ENCODE measurements at places on chromosomes 7 and 10.

DNA sequence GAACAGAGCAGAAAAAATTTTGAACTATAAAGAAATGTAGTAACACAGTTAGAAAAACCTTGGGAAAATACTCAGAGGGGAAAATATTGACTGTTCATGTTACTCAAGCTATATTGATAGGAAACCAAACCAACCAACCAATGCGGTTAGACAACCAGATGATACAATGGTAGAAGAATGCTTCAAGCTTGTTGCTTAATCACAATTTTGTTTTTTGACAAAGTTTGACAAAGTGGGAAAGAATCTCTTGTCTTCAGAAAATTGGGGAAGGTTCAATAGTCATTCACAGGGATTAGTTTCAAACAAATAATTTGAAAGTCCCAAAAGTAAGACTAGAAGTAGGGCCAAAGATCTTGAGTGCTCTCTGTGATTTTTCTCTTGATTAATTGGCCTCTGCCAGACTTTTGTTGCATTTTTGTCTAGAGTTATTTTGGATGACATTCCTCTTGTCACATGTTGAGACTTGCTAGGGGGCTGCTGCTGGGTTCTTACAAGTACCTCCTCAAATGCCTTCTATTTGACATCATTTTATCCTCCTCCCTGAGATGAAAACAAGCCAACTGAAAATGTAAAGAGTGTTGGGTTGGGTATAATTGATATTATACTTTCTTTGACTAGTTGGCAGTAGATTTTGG lies 233.1 kb upstream of the PHYHIPL start:
- no peak for DNase-seq

GRCh38 chr7:75055830-75056772 lies 17.5 kb downstream of the RCC1L start:
- DNase-seq: no peak

GRCh38 chr10:89351780-89352597 lies 24.2 kb downstream of the IFIT3 start:
- DNase-seq: no peak

DNA sequence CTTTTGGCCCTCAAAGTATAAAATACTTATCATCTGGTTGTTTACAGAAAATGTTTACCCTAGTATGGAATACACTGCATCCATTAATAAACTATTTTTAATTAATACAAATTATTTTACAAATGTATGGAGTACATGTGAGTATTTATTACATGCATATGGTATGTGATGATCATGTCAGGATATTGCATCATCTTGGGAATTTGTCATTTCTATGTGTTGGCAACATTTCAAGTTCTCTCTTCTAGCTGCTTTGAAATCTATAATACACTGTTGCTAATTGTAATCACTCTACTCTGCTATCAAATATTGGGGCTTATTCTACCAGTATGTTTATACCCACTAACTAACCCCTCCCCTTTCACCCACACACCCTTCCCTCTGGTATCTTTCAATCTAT lies 103.9 kb upstream of the THSD7A start:
- DNase-seq: no peak

GRCh38 chr10:60148266-60148840 lies 241.3 kb downstream of the ANK3 start:
- no peak for DNase-seq

DNA sequence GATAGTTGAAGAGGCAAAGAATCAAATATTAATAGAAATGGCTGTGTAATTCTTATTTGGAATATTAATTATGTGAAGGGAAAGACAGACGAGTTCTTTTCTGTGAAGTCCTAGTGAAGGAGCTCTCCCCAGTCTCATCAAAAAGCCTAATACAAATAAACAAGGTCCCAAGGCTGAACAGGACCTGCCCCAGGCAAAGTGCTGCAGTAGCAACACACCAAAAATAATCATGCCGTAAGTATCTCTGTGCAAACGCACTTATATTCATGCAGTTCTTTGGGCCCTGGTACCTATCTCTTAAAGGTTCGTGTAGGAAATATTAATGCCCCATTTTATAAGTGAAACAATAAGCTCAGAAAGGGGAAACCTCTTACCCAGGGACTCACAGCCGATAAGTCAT lies 12.2 kb upstream of the CHST15 start:
- no peak for DNase-seq

DNA sequence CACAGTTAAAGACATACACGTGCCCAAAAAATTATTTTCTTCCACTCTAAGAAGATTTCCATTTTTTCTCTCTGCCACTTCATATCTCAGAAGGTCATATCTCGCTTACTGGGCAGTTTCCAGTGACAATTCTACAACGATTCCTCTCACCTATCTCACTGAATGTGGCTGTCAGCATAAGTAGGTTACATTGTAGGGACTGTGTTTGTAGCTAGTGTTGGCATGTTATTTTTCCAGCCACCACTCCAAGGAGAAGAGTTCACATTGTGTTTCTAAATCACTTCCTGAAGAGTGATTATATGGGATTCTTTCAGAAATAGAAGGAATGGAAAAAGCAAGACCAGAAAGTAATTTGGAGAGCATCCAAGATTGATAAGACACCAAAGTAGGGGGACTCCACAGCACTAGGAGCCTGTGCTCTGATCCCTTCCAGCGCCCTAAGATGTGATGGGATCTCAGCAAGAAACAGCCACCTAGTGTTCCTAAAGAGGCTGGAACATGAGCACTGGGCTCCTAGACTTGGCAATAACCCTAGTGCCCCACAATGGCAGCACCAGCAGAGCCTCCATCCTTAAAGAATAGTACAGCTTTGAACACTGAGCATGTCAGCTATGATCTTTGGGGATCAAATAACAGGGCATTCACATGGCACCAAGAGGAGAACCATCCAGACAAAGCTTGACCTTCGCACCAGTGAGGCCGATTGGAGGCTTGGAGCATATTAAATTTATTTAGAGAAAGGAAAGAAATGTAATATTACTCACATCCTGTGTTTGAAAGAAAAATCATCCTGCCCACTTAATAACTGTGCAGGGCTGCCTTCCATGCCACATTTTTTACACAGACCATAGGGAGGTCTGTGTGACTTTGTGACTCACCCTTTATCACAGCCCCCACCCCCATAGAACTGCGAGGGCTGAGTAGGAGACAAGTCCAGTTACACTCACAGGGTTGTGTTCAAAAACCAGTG lies 51.8 kb downstream of the CAV1 start:
- no peak for DNase-seq

DNA sequence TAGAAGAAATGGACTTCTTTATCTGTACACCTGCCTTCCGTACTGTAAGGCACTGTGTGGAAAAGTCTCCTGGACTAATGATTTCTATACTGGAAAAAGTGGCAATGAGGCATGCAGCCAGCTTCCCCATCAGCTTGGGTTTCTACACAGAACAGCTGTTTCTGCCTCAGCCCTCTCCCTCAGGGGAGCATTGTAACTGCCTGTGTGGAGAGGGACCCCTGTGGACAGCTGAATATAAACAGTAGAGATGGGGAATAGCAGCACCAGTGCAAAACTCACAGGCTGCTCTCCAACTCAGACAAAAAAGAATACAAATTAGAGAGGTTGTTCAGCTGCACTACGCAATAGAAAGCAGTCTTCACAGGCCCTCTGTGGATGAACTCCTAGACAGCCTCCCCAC lies 451.3 kb upstream of the MBL2 start:
- DNase-seq: no peak

- no peak for DNase-seq
Observed at GRCh38 chr7:88153378-88153777, 66.5 kb downstream of the SRI start.

- no peak for DNase-seq
Observed at GRCh38 chr10:91140995-91141549, 79.4 kb upstream of the PCGF5 start.

DNA sequence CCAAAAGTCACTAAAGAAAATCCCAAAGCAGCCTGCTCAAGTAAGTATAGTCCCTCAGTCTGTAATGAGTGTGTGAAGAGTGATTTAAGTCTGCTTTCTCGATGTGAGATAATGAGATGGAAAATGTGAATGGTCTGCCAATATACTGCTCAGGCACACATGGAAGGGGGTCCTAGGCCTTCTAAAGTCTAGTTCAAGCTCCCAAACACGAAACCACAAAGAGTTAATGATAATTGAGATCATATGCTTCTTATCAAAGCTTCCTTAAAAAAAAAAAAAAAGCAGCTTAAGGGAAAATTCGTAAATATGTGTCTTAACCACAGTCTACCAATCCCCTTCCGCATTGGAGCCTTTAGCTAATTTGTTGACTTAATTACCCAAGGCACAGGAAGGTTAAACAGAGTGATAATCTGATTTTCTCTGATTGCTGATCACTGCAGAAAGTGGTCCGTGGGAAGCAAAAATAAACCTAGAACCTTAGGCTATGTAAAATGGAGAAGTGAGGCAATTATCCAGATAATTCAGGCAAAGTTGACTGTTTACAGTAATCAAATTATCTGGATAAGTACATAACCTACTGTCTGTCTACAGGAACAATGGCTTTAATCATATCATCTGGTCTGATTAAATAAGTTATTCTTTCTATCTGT lies 172.9 kb downstream of the MBL2 start:
- DNase-seq: no peak

DNA sequence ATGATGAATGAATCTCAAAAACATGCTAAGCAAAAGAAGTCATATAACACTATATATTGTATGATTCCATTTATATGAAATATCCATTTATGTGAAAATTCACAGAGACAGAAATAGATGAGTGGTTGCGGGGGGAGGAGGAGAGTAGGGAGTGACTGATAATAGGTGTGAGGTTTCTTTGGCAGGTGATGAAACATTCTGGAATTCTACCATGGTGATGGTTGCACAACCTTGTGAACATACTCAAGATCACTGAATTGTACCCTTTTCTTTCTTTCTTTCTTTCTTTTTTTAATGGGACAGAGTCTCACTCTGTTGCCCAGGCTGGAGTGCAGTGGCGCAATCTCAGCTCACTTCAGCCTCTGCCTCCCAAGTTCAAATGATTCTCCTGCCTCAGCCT lies 10.7 kb downstream of the SVOPL start:
- no peak for DNase-seq

DNA sequence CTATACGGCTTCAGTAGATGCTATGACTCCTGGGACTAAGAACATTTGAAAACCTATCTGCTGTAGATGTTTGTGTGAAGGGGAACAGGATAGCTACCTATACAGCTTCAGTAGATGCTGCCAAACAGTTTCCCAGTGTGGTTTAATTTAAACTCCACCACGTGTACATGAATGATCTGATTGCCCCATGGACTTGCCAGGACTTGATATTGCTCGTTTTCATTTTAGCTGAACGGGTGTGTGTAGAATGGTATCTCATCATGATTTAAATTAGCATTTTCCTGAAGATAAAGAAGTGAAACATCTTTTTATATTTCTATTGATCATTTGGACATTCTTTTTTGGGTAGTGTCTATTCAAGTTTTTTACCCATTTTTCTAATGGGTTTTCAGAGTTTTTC lies 77.8 kb upstream of the PIP4K2A start:
- DNase-seq: no peak

- DNase-seq: no peak
Observed at GRCh38 chr10:49061667-49062066, 53.7 kb downstream of the VSTM4 start.

- no peak for DNase-seq
Observed at GRCh38 chr10:34988397-34989067, 101.6 kb downstream of the CUL2 start.

DNA sequence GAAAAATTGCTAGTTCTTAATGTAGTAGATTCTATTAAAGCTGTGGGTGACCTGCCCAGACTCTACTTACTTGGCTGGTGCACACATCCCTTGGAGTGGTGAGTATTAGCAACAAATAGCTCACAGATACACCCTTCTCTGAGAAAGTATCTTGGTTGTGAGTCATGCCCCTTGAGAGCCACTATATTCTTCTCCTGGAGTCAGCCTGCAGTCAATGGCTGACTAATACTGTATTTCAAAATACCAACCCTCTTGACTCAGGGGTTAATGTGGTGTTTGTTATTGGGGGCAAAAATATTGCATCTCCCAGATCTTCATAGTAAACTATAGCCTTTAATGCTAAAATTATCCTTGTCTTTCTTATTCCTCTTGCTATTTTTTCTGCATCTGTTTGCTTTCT lies 354.9 kb downstream of the BMPER start:
- DNase-seq: no peak

- no peak for DNase-seq
Observed at GRCh38 chr10:17993361-17993760, 41.6 kb downstream of the SLC39A12 start.

GRCh38 chr7:107643938-107644308 lies 16.7 kb upstream of the SLC26A4 start:
- DNase-seq: no peak

GRCh38 chr10:83346266-83346910 lies 792.9 kb upstream of the GHITM start:
- no peak for DNase-seq

- no peak for DNase-seq
Observed at GRCh38 chr7:122626785-122627184, 72.1 kb downstream of the RNF133 start.

DNA sequence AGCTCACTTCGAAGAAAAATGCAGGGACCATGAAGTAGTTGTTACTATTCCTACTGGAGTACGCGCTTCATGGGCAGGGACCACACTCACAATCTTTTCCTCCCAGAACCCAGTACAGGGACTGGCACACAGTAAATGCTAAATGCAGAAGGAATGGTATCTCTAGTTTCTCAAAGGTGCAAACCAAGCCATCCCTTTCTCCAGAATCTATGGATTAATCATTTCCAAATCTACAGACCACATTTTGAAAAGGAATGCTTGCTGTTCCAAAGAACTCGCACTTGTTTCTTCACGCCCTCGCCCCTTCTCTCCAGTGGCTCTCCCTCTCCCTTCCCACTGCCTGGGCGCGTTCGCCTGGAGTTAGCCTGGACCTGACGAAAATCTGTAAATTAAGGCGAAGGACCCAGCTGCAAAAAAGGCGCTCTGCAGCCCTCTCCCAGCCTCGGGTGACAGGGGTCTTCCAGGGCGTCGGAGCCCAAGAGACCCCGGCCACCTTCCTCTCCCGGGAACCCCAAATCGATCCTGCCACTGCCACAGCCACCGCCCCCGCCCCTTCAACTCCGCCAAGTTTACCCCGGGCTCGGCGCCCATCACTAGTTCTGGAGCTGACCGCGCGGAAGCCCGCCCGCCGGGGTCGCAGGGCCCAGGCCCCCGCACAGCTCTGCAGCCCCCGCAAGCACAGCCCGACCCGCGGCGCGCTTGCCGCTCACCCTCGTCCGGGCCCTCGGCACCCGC lies 527 bp downstream of the PDIA4 start:
- no peak for DNase-seq

DNA sequence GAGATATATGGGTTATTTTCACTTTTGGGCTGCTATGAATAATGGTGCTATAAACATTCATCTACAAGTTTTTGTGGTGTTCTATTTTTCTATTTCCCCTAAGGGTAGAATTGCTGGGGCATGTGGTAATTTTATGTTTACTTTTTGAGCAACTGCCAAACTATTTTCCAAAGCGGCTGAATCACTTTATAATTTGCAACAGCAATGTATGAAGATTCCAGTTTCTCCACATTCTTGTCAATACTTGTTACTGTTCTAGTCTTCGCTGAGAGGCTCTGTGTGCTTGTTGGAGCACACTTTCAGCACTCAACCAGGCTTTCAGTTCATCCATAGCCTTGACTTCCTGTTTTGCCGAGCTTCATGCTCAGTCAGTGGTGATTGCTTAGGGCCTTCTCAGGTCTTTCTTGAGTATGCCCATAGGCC lies 39.0 kb downstream of the ADK start:
- no peak for DNase-seq

GRCh38 chr7:46386428-46387399 lies 465.6 kb upstream of the IGFBP3 start:
- no peak for DNase-seq

- no peak for DNase-seq
Observed at GRCh38 chr10:121069061-121069850, 218.1 kb downstream of the WDR11 start.

All from stimulated activated naive CD8-positive, alpha-beta T cell treated with anti-CD3 and anti-CD28 coated beads, Interleukin-15, amount 100 ng/mL, for 72 hours (primary cell).